ENCODE measurements at places on chromosomes 13 and 19.

GRCh38 chr19:56504581-56504980, 3.1 kb upstream of the ZNF471 start:
- no peak for DNase-seq

DNA sequence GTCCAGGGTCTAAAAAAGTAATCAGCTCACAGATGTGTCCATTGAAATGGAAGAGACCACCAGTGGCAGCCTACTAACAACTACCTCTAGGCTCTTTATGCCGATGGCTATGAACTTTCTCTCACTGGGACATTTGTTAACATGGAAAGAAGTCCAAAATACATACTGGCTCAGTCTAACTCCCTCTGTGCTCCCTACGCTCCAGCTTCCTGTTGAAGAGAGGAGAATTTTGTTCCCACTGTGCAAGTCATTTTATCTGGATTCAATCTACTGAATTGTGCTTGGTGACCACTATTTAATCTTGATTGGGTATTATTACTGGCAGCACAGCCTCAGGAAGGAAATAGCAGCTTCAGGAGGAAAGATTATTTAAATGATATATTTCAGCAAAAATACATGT, 128.8 kb upstream of the ARGLU1 start:
- no peak for DNase-seq

DNA sequence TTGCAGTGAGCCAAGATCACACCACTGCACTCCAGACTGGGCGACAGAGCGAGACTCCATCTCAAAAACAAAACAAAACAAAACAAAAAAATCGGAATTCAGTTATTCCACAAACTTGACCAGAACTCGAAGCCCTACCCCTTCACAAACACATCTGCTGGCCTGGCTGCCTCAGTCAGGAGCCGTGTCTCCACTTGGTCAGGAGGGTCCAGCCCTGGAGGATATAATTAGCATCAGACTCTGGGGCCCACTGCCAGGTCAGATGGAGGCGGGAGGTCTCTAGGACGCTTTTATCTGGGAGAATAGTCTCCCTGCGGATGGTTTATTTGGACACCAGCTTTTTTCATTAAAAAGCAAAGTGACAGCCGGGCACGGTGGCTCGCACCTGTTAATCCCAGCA, 8.0 kb downstream of the ELL start:
- DNase-seq = no peak

DNA sequence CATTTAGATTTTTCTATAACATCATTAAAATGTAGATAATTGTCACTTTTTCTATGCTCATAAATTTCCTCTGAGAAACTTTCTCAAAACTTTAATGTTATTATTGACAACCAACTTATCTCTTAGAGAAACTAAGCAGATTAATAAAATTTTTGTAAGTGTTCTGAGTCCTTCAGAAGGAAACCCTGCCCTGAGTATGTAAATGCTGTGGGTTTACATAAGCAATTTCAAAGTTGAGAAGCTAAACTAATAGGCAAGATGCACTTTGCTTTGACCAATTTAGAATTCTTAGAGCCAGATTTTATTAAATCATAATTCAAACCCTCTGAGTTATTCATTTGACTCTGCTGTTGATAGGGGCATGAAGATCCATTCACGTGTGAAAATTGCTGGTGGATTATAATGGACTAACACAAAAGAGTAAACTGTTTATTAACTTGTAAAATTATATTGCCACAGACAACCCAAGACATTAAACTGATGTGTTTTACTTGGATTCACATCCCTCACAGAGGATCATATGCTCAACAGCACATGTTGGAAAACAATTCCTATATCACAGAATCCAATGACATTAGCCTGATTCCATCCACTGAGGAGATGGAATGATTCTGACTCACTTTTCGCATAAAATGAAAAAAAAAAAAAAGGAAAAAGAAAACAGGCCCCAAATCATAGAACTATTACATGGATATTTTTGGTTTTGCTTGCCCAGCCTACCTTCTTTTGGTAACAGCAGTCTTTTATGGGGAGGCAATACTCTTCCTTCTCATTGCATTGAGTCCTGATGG, 453.7 kb upstream of the HTR2A start:
- DNase-seq = no peak

DNA sequence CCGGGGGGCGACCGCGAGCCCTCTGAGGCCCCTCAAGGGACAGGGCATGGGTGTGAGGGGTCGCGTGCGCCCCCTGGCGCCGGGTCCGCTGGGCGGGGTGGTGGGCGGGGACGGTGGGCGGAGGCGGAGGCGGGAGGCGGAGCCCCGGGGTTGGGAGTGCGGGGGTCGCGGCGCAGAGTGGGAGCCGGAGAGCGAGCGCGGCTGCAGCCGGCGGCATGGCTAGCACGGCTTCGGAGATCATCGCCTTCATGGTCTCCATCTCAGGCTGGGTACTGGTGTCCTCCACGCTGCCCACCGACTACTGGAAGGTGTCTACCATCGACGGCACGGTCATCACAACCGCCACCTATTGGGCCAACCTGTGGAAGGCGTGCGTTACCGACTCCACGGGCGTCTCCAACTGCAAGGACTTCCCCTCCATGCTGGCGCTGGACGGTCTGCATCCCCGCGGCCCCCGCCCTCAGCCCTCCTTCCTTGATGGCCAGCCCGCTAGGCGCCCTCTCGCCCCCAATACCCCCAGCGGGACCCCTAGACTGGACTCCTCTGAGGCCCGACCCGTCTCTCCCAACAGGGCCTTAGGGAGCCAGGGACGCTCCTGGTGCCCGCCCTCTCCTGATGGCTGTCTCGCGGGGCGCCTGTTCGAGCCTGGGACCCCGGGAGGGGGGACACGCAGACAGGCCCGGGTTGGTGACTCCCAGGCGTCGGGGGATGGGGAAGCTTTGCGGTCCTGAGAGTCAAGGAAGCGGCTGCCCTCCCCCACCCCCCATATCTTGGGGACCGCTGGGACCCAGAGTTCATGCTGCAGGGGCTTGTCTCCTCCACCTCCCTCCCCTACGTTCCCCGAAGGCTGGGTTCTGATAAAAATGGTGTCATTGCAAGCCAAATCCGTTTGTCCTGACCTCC, at the start of gene CLDN10:
CLDN10 (plus strand) TSS at position 182 of the 903 bp plus-strand sequence; CDS start at position 216, 34 bp downstream.
- no peak for DNase-seq

DNA sequence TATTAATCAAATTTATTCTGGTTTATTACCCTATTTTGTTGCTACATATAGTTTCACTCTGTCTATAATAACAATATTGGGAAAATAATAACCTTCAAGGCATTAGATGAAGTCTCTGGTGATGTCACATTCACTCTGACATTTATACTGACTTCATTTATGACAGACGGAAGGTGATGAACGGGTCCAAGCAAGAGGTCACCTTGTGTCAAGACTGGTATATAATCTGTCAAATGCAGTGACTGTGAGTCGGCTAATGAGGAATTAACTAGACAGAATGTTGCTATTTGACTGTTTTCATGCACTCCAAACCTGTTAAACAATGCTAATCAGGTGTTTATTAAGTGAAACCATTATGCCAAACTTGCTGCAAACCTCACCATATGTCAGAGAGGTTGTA, 800.5 kb upstream of the KLHL1 start:
- DNase-seq = no peak

DNA sequence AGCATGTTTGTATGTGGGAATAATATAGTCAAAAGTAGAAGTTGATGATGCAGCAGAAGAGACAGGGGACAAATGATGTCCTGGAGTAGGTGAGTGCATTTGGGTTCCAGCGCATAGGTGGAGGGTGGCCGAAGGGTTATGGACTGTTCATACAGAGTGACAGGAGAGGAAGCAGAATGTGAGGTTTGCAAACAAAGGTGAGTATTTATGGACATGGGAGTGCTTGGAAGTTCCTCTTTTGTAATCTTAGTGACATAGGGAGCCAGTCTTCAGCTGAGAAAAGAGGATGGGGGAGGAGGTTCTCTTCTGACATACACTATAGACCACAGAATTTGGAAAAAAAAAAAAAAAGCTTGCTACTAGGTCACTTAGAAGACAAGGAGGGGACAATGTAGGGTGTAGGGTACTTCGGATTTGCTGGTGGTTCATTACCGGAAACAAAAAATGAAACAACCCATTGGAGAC, 331.6 kb downstream of the DLEU7 start:
- no peak for DNase-seq

GRCh38 chr13:92029641-92030040, 631.2 kb downstream of the GPC5 start:
- DNase-seq = no peak

GRCh38 chr13:109844396-109844795, 58.0 kb upstream of the IRS2 start:
- DNase-seq = no peak
